NCI-H1417 (cell line): ENCODE measurements at places on chromosomes 1 and 21.

DNA sequence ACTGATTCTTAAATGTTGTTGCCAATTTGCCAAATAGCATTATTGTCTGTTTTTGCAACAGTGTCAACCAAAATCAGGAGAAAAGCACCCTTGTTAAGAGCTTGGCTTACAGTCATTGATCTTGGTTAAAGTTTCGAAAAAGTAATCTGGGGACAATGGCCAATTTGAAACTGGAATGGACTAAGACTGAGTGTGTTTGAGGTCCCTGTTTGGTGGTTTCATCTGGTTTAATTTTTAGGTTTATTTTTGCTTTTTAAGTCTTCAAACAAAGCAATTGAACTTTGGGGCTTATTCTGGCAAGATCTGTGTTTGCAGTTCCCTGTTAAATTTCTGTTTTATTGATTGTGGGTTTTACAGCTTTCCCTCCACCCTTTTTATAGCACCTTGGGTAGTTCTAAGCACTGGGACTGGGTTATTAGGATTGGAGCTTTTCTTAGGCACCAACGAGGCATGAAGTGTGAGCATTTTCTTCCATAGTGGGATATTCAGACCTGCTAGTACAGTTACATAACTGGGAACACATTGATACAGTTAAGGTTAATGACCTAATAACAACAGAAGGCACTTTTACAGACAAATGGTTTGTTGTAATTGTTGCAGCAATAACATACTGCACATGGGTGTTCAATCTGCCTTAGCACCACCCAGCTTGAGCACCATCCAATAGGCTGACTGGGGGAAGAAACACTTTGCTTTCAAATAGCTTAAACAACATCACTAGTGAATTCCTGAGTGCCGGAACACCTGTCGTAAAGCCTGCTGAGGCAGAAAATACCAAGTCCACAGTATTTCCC, 40.6 kb upstream of the MAP10 start:
- peak; percentile 41 for DNase-seq

GRCh38 chr1:200811704-200812103, 61.1 kb upstream of the GPR25 start:
- DNase-seq = no peak

- no peak for DNase-seq
Measured at GRCh38 chr1:207181847-207182246, 77.8 kb downstream of the C4BPA start.

- DNase-seq = peak; percentile 85
Measured at GRCh38 chr1:153626904-153627714, at the start of gene S100A13. S100A13 (minus strand) TSS chr1:153627505; CDS start chr1:153626472, 1,033 bp downstream.

DNA sequence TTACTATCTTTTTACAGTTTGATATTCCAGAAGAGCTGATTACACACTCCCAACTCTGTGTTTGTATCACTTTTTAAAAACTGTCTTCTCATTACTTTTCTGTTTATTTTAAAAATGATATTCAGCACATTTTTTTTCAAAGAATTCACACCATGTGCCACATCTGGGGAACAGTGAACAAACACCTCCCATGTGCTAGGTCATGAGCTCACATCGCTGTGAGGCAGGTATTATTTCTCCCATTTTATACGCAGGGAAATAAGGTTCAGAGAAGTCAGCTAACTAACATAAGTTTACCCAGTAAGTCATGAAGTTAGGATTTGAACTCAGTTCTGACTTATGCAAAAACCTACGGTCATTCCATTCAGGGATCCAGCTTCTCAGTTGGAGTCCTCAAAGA, 44.9 kb downstream of the S1PR1 start:
- DNase-seq = no peak

DNA sequence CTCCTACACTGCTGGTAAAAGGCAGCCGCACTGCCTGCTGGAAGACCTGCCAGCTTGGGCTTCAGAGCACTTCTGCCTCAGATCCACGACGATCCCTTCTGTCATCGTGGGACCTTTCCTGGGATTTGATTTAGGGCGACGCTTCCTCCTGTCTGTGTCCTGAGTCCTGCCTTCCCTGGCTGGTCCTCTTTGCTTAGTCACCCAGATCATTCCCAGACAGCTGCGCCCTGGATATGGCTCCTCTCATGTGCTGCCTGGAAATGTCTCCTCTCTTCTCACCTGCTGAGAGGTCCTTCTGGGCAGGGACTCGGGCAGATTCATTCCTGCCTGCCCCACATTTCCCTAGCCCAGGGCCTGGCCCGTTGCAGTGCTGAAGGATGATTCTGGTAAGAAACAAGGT, 72.4 kb upstream of the POU3F1 start:
- DNase-seq = no peak

- no peak for DNase-seq
Measured at GRCh38 chr1:38273196-38273804, 226.7 kb upstream of the POU3F1 start.

- peak; percentile 74 for DNase-seq
Measured at GRCh38 chr1:208154040-208154439, 90.1 kb downstream of the PLXNA2 start.

DNA sequence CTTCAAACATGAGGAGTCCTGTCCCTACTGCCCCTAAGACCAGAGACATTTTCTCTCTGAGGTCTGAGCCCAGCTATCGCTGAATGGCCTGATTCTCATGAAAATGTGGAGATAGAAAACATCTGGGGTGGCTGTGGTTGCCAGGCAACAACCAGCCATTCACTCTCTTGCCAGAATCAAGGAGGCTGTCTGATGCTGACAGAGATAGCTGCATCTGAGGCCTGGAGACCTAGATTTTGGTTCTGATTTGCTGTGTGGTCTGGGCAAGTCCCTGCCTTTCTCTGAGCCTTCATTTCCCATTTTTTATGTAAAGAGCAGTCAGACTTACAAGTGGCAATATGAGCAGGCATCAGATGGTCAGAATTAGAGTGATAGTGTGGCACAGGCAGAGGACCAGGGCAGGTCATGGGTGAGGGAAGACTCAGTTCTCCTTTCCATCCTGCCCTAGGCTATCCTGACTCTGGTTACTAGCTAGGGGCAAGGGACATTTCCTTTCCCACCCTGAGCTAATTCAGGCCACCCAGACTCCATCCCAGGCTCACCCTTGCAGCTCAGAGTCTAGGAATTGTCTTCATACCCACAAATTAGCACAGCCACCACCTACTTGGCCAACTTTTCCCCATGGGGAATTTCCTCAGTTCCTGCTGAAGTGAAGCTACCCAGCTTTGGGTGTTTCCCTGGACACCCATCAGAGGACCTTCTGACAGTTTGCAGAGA, 20.0 kb upstream of the RNF19B start:
- DNase-seq = no peak

- DNase-seq = no peak
Measured at GRCh38 chr1:86489242-86489878, 20.6 kb downstream of the CLCA1 start.

DNA sequence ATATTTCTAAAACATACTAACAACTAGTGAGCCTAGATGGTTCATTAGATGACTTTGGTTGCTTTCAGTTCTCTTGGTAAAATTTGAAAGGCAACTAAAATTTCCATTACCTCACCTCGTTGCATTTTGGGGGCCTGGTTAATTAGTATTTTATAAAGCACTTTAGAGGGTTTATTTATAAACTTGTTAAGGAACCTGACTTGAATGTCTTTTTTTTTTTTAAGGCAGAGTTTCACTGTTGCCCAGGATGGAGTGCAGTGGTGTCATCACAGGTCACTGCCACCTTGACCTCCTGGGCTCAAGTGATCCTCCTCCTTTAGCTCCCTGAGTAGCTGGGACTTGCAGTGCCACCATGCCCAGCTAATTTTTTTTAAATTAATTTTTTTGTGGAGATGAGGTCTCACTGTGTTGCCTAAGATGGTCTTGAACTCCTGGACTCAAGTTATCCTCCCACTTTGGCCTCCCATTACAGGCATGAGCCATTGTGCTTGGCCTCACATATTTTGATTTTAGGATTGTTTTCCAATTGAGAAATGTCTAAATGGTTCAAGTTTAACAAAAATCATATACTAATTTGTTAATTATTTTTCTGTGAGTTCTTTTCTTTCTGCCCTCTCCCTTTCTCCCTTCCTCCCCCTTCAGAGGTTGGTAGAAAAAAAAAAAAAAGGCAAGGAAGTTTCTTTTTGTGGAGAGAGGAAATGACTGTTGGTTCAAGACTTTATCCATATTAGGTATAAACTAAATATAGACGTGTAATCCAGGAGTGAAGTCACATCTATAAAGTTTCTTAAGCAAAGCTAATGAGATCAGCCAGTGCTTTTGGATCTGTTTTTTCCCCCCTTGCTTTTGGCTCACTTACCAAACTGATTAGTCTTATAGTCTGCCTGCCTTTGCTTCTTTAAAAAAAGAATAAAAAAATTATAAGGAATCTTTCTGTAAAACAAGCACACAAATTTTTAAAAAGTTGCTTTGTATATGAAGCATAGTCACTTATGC, 24.7 kb downstream of the CLIC4 start:
- no peak for DNase-seq

GRCh38 chr1:53763461-53763860, 24.5 kb upstream of the GLIS1 start:
- no peak for DNase-seq

GRCh38 chr1:180924939-180925338, 12.2 kb downstream of the KIAA1614 start:
- DNase-seq = no peak

DNA sequence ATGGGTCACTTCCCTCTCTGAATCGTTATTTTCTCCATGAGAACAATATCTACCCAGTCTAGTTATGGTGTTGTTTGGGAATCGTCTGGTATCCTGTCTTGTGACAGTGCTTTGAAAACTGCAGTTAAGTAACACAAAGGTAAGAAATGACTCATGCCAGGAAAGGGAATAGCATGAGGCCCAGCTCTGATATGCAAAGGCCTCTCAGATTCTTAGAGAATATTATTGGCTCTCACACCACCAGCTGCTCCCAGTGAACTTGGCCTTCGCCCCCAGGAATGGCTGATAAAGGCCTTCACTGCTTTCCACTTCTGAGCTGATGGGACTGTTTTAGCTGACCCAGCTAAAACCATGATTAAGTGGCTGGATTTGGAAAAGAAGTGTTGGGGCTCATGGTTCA, 27.1 kb downstream of the NEK2 start:
- no peak for DNase-seq

- no peak for DNase-seq
Measured at GRCh38 chr1:12138196-12139168, 28.3 kb upstream of the TNFRSF1B start.

GRCh38 chr1:34779526-34779925, 1.5 kb upstream of the GJB3 start:
- DNase-seq = no peak

GRCh38 chr1:155651861-155652661, 36.5 kb downstream of the YY1AP1 start:
- peak; percentile 57 for DNase-seq

- DNase-seq = no peak
Measured at GRCh38 chr1:98119796-98120195, 199.0 kb upstream of the DPYD start.

GRCh38 chr1:47689894-47690293, 252.1 kb downstream of the FOXD2 start:
- DNase-seq = no peak

GRCh38 chr1:179549368-179549700, 26.4 kb downstream of the NPHS2 start:
- DNase-seq = no peak

DNA sequence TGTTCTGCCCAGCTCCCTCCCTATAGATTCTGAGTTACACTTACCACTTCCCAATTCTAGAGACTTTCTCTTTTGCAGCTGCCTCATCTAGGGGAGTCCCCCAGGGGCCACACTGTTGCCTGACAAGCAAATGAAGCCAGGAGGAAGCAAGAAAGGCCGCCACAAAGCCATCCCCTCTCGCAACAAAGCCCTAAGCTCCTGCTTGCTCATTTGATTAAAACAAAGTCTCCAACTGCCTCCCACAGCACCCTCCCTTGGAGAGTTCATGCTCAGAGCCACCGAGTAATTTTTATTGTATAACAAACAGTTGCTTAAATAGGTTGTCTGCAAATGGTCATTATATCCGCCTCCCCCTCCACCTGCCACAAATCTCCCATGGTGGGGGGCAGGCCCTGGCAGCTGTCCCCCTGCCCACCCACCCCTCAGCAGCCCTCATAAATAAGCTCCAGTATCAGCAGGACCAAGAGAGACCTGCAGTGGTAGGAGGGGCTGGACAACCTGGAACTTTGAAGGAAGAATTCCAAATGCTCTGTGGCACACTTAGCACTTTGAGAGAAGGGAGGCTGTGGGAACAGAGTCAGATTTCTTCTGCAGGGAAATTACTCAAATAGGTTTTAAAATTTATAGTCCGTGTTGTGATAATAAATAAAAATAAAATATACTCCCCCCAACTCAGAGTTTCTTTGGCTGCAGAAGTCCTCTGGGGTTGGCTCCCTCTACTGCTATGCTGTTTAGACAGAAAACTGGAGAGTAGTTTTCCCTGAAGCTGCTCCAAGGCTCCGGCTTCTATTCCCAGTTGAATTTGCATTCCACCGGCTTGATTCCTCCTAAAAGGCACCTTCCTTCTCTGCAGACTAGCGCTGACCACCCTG, 237.5 kb downstream of the TTLL7 start:
- no peak for DNase-seq

GRCh38 chr1:58409890-58410289, 136.6 kb downstream of the OMA1 start:
- no peak for DNase-seq
